ENCODE measurements at places on chromosomes 16 and 17.

DNA sequence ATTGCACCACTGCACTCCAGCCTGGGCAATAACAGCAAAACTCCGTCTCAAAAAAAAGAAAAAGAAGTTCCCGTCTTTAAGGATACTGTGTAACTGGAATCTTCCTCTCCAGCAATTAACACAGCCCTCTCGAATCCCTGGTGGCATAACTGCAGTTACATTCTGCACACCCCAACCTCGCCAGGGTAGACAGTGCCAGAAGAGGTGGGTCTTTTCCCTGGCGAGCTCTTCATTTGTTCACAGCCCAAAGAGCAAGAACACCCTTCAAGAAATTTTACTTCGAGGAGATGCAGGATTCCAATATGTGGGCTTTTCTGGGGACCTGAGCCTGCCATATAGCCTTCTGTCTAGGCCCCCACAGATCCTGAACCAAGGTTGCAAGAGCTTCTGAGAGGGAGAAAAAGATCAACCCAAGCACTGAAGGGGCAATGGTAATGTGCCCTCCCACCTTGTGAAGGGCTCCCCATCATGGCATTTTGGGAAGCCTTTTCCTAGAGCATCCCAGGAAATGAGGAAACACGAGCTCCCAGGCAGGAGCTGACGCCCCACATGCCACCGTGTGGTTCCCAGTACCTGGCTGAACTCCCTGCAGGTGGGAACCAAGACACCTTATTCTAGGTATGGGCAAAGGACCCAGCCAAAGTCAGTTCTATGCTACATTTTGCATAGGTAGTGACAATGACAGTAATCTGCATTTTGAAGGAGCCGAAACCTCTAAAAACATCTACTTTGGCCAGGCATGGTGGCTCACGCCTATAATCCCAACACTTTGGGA is 26.9 kb downstream of the TK2 start:
- DNase-seq: no peak

- DNase-seq: peak; percentile 89
These were observed 8.9 kb downstream of the CALB2 start for GRCh38 chr16:71367241-71367976.

DNA sequence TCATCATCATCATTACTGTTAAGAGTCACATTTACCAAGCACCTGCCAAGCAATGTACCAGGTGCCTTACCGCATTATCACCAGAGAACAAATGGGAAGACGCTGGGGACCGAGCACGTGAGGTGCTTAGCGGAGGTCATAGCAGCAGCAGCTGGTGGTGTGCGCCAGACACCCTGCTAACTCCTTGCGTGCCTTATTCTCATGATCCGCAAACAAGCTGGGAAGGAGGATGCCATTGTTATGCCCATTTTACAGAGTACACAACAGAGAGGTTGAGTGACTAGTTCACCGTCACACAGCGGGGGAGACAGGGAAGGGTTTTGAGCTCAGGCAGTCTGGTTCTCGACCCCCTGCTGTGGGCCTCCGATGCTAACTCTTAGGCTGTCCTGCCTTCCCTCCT is 7.3 kb downstream of the ATP2A3 start:
- no peak for DNase-seq

- DNase-seq: no peak
These were observed 34.8 kb downstream of the SOST start for GRCh38 chr17:43723697-43724359.

DNA sequence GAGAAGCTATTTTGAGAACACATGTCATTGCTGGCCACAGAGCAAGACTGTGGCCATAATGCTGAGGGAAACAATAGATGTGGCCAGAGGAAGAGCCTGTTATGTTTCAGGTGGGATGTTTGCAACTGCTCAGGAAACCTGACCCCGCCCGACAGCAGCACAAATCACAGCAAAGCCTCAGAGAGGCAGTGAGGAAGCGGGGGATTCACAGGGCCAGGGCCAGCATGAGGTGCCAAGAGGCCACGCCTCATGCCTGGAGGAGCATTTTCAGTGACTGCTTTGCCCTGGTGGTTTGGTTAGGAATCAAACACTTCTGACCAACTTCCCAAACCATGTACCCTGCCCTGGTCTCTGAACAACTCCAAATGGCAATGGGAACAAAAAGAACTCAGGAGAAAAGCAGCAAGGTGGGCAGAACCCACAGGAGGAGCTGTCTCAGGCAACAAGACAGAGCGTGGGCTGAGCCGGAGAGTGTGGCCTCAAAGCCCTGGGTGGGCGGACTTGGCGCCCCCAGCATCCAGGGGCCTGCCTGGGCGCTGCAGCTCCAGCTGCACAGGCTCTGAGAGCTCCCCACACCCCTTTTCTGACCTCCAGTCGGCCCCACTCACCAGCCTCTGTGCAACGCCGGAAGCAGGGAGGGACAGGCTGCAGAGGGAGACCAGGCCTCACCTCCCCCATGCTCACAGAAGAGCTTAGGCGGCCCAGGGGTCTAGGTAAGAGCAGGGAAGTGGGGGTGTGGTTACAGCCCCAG is 20.6 kb downstream of the HIC1 start:
- no peak for DNase-seq

DNA sequence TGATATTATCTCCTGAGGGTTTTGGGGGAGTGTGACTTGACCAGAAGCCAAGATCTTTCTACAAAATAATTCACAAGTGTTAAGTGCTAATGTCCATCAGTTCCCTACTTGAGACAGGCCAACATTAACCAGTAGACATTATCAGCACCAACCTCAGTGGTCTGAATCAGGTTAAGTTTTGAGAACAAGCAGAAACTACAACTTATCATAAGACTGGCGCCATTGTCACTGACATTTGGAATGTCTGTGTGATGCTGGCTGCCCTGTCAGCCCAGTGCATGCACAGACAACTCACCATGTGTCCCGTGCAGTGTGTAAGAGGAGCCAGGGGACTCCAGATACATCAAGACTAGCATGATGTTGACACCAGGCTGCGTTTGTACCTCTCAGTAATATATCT is 76.8 kb downstream of the CCDC182 start:
- no peak for DNase-seq

GRCh38 chr17:72884066-72884465 is 208.4 kb downstream of the SLC39A11 start:
- DNase-seq: no peak

- DNase-seq: no peak
These were observed 10.7 kb downstream of the HPR start for GRCh38 chr16:72073560-72074230.

DNA sequence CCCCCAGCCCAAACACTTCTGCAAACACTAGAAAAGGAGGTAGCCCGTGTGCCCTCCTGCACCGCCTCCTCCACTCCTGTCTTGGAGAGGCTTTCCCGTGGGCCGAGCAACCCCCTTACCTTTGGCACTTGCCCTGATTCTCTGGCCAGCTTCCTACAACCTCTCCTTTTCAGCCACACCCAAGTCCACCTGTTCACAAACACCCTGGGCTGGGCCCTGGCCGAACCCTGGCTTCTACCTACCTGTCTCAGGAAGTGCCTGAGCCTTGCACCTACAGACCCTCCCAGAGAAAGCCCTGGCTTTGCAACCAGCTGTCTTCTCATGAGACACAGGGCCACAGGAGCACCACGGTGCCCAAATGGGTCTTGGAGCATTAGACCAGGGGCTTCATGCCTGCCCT is 2.0 kb upstream of the ANTKMT start:
- no peak for DNase-seq

GRCh38 chr17:8066841-8067775 is 20.4 kb downstream of the ALOX12B start:
- DNase-seq: no peak

DNA sequence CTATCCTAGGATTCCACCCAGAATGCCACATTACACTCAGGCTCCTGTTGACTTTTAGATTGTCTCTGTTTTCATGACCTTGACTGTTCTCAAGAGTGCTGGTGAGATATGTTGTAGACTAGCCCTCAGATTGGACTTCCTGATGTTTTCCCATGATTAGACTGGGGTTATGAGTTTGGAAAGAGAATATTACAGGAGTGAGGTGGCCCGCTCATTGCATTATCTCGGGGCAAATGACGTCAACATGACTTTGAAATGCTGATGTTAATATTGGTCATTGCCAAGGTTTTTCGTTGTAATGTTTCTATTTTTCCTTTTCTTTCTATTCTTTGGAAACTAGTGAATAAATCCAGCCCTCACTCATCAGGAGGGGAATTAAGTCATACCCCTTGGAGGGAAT is 355.7 kb upstream of the MON1B start:
- DNase-seq: no peak

DNA sequence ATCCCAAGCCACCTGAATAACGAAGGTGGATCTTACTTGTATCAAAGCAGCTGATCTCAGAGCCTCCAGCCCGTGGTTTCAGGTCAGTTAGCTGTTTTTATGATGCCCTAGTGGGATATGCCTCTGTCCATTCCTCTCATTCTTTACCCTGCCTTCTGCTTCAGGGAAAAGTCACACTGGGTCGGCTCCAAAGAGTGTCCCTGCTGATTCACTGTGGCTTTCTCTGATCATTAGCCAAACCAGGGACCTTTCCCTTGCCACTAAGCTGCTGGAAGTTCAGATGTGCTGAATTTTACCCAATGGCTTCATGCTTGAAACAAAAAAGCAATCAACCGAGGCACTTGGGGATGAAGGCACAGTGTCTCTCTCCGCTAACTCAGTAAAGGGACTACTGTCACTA is 170.2 kb upstream of the SALL1 start:
- DNase-seq: no peak

DNA sequence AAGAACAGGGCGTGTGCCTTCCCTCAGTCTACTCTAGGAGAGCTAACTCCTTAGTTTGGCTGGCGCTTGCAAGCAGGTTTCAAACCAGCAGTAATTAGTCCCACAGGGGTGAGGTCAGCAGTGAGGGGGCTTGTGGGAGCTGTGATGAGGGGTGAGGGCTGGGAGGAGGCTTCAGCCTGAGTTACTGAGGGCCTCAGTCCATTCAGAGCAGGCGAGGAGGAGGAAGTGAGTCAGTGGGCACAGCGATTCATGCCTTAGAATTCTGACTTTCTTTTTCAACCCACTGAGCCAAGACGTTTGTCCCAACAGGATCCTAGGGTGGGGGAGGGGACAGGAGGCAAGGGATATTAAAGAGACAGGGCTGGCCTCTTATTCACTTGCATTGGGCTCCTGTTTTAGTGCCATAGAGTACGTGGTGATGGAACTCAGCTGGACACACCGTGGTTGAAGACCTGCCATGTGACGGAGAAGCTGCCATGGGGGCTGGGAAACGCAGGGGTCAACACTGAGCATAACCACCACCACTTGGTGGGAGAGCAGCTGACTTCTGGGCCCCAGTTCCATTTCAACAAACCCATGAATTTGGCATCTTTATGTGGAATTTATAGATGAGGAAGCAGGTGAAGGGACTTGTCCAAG is 8.3 kb upstream of the ITGA3 start:
- DNase-seq: no peak

DNA sequence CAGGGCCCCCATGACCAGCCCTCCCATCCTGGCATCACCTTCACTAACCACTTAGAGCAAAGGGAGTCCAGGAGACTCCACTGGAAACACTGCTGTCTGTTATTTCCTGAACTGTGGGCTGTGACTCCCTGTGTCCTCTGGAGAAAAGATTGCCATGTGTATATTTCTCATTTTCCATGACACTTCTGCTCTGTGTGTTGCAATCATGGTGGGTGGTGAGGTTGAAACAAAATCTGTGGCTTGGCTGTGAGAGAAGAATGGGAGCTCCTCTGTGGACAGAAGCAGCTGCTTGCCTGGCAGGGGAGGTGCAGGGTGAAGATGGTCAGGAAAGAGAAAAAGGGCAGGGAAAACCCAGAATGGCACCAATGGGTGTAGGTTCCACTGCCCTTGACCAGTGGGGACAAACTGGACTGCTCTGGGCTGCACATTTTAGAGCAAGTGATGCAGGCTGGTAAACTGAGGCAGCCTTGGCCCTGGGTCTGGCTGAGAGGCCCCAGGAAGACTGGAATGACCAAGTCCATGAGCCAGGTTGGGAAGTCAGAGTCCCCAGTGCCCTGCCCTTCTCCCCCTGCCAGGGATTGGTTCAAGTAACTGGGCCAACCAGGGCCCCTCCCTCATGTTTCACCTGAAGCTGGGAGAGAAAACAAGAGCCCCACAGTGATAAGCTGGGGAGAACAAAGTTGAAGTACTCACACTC is 314.3 kb downstream of the C16orf95 start:
- DNase-seq: no peak

DNA sequence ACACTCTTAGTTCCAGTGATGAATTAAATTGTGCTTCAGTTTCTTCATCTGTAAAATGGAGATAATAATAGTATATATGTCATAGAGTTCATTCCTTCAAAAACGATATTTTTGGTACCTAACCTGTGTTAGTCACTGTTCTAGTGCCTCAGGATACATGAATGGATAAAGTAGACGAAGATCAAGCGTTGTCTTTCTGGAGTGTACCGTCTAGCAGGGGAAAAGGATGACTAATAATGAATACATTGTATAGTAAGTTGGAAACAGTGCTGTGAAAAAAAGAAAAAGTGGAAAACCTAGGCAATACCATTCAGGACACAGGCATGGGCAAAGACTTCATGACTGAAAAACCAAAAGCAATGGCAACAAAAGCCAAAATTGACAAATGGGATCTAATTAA is 8.6 kb downstream of the KRT10 start:
- no peak for DNase-seq

GRCh38 chr16:16108759-16109158 is 114.5 kb downstream of the ABCC6 start:
- DNase-seq: no peak

GRCh38 chr17:3575511-3575910 is 17.9 kb upstream of the TRPV3 start:
- no peak for DNase-seq

DNA sequence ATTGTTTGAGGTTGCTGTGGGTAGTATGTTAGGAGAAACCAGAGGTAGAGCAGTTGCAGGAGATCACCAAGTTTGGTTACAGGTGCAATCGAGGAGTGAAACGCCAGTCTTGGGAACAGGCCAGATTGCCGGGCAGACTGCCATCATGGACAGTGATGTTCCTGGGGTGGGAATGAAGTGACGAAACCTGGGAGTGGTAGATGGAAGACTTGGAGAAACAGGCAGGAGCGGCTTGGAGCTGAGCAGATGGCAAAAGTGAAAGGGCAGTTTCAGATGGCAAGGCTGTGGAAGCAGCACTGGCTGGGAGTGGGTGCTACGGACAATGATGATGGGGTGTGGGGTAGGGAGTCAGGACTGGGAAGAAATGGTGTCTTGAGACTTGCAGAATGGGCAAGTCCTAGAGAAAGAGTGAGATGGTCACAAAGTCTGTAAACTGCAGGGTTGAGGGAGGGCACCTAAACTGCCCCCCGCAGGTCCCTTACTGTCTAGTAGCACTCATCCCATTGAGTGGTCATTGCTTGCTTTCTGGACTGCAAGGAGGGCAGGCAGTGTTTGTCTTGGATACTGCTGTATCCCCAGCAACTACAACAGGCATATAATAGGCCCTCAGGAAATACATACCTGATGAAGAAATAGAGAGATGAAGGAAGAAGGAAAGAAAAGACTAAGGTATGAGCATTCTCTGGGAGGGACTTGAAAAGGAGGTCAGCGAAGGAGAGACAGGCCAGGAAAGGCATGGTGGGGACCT is 29.5 kb upstream of the ULK2 start:
- no peak for DNase-seq

GRCh38 chr17:1779571-1780131 is 17.8 kb downstream of the SERPINF1 start:
- no peak for DNase-seq

- no peak for DNase-seq
These were observed 7.2 kb downstream of the ARL2BP start for GRCh38 chr16:57252148-57252721.

All from glutamatergic neuron (in vitro differentiated cells).